ENCODE measurements at places on chromosomes 6 and 20.

DNA sequence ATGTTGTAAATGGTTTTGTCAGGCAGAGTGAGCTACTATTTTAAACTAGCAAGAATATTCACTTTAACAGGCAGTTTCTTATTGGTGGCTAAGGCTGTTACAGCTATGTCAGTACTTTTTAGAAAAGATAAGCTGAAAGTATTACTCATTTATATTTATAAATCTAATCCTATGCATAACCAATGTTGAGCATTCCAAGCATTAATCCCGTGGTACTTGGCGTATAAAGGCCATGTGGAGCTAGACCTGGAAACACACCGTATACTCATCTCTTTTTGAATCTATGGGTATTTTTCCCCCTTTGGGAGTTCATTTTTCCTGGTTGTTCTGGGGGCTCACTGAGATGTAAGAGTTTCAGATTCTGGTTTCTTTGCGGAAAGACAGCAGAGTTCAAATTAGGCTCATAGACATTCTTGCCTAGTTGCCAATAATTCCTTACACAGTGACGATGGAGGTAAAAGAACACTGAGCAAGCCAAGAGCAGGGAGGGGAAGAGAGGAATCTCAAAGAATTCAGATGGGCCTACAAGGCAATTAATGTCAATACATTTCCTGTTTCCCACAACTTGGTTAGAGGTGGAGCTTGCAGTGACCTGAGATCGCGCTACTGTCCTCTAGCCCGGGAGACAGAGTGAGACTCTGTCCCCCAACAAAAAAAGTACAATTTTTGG, 211.5 kb downstream of the SOX4 start:
- DNase-seq, result no peak

DNA sequence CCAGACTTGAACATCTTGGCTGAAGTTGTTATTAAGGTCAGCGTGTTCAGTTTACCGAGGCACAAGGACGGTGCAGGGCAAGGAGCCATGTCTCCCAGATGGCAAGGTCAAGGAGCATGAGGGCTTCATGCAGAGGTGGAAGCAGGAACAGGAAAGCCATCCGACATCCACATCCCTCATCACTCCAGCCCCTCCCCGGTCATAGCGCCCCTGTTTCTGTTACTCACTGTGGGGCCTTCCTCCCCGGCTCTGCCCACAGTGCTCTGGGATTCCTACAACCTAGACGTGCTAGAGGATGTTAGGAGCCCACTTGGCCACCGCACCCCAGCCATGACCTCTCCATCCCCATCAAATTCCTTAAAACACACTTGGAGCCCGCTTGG, 146.7 kb downstream of the TTLL2 start:
- DNase-seq, result no peak

GRCh38 chr6:105994591-105995390, 91.3 kb upstream of the PRDM1 start:
- peak; percentile 79 for DNase-seq

DNA sequence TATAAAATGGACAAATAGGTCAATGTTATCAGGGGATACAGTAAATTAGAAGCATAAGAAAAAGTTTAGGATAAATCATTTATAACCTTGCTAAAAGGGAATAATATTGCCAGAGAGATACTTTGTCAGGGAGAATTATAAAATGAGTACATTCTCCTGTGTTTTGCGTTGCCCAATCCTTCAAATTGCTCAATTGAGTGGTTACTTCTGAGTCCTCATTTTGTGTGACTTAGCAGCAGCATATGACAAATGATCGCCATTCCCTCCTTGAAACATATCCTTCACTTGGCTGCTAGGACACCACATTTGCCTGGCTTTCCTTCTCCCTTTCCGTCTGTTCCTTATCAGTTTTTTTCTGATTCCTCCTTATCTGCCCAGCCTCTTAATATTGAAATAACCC, 106.7 kb upstream of the FLRT3 start:
- DNase-seq, result no peak

- no peak for DNase-seq
Observed at GRCh38 chr6:35722121-35722761, 14.6 kb upstream of the ARMC12 start.

- DNase-seq, result no peak
Observed at GRCh38 chr6:64250126-64250525, 614.5 kb downstream of the PHF3 start.

DNA sequence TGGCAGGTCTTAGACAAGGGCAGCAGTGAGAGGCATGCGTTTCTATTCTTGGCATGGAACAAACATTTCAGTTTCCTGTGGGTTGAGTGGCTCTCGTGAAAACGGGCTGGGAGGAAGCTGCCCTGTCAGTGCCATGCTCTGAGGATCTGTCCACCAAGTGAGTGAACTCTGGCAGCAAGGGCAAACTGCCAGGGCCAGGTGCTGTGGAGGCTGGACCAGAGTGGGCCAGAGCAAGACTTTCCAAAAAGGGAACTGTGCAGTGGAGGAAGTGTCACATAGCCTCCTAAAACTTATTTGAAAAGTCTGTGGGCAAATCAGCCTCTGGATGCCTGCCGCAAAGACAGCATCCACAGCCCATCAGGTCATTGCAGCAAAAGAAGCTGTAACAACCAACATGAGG, 44.2 kb upstream of the TAB2 start:
- DNase-seq, result no peak

DNA sequence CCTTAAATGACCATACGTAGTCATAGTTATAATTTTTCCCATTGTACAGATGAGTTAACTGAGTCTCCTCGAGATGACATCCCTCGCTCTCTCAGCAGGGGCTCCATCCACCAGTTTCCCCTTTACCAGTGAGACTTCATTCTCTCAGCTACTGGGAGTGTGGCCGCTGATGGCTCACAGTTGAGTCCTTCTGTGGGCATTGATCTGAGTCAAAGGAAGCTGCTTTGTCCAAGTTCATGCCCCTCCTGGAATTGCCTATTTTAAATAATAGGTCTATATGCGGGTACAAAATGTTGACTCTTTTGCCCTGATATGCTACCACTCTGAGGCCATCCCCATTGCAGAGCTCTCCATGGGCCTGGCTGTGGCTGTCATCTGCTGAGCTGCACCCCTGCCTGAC, 14.8 kb upstream of the CST1 start:
- no peak for DNase-seq

GRCh38 chr20:3680701-3681351, 984 bp downstream of the ADAM33 start:
- no peak for DNase-seq

- DNase-seq, result peak; percentile 58
Observed at GRCh38 chr6:106886922-106887797, 87.4 kb downstream of the CD24 start.

GRCh38 chr6:16153211-16153820, 24.4 kb downstream of the MYLIP start:
- no peak for DNase-seq

DNA sequence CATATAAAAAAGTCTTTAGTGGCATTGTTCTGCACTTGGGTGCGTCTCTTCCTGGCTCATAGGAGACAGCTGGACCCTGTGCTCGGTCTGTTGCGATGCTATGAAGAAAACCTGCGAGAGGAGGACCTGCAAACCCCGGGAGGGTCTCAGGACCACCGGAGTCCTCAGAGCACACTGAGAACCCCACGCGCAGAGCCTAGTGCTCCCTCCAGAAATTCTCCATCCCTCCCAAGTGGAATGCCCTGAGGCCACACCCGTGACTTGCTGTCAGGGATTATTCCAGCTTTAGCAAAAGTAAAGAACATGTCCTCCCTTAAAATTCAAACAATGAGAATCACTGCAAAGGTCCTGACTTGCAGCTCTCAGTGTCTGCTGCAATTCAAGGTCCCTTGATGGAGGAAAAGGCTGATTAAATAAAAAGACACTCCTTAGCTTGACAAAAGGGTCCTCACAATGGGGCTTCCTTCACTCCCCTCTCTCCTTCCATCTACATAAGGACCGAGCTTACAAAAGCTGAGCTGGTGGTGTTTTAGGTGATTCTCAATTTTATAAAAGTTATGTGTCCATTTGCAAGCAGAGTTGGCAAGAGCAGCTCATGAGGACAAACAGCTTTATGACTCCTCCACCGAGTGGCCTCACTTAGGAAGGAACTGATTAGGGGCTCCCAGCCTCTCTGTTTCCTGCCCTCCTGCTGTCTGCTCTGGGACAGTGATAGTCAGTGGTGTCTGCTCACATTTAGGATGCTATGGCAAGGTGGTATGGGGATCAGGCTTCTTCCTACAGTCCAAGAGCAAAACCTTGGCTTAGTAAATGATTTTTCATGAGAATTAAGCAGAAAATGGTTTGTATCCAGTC, 97.0 kb downstream of the RAMACL start:
- DNase-seq, result no peak

- no peak for DNase-seq
Observed at GRCh38 chr6:142827991-142828390, 117.0 kb downstream of the HIVEP2 start.

DNA sequence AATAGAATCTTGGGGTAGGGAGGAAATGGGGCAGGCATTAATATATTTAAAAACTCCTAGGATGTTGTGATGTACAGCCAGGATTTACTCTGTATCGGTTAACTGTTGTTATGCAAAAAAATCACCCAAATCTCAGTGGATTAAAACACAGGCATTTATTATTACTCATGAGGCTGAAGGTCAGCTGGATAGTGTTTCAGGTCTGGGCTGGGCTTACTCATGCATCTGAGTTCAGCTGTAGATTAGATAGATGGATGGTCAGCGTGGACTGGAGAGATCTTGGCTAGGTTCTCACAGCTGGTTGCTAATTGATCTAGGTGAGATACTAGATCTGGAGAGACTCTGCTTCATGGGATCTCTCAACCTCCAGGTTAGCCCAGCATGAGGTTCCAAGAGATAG, 131.4 kb downstream of the BTBD3 start:
- no peak for DNase-seq

Data from SJSA1 (cell line).